ENCODE measurements at places on chromosomes 1 and 21.
A peak's percentile ranks its signal among the peaks of the same experiment; 100 is the strongest.

- DNase-seq: no peak
Observed at GRCh38 chr1:150221552-150221951, 14.4 kb downstream of the ANP32E start.

DNA sequence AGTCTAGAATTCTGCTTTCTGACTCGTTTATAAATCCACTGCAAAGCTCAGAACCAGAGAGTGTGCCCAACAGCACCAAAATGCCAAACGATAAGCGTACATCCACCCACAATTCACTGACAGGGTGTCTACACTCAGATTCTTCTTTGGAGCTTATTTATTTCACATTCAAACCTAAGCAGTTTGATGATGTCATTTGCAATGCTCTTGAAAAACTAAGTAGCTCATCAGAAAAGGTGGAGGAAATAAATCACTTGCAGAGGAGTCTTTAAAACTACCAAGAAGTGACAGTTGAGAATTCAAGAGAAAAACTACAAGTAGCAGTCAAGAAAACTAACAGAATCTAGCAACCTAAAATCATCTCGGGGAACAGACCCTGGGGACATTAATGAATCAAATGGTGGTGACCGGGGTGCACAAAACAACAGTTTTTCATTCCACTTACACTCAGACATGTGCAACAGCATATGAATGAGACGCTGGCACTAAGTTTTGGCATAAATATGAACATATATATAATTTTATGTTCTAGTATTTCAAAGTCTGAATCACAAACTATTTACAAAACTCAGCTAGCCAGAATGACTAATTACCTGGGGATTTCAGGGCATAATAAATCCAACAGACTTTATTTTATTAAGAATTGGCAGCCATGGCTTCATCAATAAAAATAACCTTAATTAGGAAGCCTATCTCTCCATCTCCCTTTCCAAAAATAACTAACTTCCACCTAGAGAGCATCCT lies 119.4 kb downstream of the SIPA1L2 start:
- DNase-seq: no peak

- no peak for DNase-seq
Observed at GRCh38 chr21:25956993-25957714, 213.4 kb downstream of the APP start.

GRCh38 chr1:36654586-36654985 lies 171.9 kb upstream of the CSF3R start:
- peak; percentile 61 for DNase-seq

- no peak for DNase-seq
Observed at GRCh38 chr1:47732489-47732888, 264.7 kb downstream of the TRABD2B start.

DNA sequence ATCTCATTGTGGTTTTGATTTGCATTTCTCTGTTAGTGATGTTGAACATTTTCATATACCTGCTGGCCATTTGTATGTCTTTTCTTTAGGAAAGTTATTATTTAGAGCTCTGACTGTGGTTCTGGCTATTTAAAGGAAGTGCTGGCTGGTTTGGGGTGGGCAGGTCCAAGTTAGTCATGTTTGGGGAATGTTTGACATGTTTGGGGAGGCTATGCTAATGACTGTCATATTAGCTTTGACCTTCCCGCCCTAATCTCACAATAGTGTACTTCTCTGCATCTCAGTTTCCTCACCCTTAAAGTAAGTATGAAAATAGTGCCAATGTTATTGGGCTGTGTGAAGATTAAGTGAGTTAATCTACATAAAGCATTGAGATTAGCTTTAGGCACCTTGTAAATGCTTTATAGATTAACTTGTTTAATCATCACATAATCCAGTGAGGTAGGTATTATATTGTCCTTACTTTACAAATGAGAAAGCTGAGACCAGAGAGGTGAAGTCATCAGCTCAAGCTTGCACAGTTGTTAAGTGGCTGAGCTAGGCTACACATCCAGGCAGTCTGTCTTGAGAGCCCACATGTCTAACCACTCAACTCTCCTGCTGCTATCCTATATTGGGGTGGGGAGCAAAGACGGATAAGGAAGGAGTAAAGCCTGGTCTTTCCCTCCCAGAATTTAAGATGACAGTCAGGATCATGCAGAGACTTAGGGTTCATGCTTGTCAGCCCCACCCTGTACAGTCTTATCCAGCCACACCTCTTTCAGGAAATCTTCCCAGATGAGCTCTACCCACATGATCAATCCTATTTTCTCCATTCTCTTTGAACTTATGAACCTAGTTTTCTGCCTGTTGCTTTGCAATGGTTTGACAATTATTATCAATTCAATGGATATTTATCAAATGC lies 22.8 kb upstream of the CRNN start:
- DNase-seq: no peak

DNA sequence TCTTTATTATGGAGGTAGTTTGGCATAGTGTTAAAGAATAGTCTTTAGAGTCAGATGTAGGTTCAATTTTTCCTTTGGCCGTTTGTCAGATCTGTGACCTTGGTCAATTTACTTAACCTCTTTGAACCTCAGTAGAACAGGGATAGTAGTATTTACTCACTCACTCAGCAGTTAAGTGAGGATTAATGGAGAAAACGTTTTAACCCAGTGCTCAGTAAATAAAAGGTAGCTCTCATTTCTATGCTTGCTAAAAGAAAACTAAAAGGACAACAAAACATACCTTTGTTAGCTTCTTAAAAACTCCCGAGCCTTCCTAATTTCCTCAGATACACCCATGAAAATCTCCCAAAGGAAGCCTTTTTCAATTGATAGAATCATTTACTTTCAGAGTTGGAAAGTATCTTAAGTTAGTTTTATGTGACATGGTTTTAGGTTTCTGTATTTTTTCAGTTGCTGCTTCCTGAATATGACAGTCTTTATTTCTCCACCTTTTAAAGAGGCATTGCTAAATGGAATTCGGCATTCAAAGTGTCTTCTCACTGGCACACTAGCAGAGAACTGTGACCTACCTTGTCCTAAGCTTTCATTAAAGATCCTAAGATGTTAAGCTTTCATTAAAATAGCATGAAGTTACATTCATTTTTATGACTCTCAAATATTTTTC lies 7.8 kb downstream of the ABCD3 start:
- no peak for DNase-seq

GRCh38 chr21:45451771-45452182 lies 46.8 kb downstream of the COL18A1 start:
- DNase-seq: peak; percentile 24

DNA sequence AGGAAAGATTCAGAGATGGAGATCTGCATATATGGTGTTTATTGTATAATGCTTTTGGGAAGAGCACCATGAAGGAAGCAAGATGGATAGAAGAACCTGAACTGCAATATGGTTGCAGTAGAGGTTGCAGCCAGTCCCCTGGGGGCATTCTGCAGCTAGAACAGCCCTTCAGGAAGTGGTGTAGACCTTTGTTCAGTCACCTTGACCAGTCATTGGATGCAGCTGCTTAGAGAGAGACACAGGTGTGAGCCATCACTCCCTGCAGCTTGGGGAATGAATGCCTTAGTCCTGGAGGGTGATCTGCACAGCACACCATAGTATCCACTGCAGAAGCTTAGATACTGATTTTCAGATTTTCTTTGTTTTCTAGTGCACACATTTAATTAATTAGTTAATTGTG lies 42.3 kb downstream of the NEK7 start:
- DNase-seq: no peak

GRCh38 chr1:182391362-182392049 lies at the start of gene GLUL:
GLUL (minus strand) TSS chr1:182391790; CDS start chr1:182388737, 3,053 bp downstream.
- peak; percentile 92 for DNase-seq

DNA sequence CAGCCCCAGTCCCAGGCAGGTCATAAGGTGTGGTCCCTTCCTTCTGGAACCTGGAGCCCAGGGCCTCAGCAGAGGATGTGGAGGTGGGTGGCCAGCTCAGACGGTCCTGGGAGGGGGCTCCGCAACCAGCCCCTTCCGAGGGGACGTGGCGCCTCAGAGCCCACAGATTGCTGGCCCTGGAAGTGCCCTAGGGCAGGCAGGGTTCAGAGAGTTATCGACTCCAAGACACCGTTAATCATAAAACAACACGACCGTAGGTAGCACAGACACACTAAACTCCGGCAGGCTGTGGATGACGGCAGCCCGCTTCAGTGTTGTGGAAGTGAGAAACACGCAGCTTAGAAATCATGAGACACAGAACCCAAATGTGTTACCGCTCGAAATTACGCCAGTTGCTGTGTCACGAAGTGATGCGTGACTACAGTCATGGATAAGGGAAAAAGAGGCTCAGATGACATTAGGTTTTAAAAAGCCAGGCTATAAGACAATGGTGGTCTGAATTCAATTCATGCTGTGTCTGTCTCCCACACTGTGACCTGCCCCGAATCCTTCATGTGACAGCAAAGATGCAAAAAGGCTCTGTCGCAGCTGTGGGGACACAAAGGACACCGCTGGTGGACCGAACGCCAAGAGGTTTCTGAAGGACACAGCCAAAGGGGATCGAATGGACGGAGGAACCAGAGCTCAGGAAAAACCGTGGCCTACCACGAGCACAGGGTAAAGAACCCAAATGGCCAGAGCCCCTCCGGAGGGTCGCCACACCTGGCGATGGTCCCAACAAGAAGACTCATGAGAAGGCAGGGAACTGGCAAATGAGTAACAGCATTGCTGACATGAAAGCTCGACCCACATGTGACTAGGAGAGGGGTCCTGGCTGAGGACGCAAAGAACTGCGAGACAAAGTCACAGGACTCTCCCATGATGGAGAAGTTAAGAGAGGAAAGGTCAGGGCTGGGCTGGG lies 1.7 kb upstream of the SUMO3 start:
- DNase-seq: no peak

DNA sequence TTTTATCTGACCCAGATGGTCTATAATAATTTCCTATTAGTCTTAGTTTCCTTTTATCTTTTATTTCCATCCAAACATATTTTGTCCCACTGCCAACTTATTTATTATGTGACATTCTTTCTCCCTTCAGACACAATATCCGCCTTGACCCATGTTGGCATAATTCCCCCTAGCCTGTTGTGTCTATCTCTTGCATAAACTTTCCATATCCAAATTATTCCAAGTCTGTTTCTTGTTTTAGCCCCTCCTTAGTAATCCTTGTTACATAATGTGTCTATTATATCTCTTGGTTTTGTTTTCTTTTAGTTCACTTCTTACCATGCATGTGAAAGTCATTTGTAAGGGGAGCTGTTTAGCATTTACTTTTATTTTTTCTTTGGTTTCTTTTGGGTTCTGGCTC lies 81.6 kb upstream of the CACHD1 start:
- no peak for DNase-seq

DNA sequence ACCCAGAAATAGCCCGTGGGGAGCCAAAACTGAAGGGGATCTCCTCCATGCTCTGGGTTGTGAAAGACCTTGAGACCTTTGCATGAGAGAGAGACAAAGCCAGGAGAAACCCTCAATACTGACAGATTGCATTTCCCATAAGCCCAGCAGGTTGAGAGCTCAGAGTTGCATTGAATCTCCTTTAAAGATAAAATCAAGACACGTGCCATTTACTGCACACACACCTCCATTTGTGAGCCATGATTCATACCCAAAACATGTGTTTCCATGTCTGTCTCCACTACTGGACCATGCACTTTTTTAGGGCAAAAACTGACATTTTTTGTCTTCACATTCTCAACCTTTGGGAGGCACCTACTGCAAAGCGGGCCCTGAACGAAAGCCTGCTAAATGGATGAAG lies 144.0 kb upstream of the NRIP1 start:
- no peak for DNase-seq

- no peak for DNase-seq
Observed at GRCh38 chr1:202836623-202837403, 26.1 kb downstream of the PCAT6 start.

DNA sequence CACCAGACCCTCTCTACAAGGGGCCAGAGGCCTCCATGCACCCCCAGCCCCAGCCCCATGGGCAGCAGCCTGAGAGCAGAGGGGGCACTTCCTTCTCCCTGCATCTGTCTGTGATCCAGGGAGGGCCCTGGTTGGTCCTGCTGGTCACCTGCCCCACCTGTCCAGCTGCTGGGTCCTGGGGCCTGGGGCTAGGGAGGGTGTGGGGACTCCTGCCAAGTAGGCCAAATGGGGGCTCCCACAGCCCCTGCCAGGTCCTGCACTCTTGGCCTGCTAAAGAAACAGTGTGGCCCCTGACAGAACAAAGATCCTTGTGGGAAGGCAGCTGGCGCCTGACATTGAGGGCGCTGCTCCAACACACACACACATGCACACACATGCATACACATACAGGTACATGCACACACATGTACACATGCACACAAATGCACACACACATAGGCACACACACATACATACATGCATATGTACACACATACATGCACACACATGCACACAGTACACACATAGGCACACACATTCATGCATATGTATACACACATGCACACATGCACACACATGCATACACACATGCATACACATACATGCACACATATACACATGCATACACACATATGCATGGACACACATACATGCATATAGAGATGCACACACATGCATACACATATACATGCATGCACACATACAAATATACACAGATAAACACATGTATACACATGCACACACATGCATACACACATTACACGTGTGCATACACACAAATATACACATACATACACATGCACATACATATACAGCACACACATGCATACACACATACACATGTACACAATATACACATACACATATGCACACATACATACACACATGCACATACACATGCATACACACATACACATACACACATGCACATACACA lies 49.9 kb downstream of the TRPM2 start:
- DNase-seq: no peak

DNA sequence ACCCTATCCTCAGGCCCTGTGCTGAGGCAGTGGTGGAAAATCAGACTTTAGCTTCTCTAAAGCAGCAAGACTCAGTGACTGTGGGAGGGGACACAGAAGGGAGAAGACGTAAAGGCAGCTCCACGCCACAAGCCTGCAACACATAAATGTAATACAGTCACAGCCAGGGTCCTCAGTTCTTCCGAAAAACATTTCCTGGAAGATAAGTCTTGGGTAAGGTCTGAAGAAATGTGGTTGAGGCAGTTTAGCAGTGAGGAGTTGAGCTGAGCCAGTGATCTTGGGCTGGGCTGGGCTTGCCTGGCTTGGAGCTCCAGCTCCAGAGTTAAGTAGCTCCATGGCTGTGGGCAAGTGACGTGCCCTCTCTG lies 127.8 kb upstream of the ADAR start:
- no peak for DNase-seq

- no peak for DNase-seq
Observed at GRCh38 chr1:64969305-64970046, 3.1 kb upstream of the JAK1 start.

DNA sequence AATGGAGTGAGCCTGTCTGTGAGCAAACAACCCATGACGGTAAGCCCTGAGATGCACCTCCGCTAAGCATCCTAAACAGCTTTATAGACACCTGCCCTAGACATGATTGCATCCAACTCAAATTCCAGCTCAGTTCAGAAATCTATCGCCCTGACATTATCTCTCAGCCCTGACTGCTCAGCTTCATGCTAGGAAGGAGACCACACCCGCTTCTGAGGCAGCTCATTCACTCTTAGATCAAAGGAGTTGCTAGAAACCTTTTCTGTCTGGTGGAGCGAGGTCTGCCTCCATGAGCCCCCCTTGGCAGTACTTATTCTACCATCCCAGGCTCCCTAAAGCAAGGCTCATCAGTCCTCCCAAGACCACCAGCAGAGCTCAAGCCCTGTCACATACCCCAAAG lies 17.0 kb downstream of the IL10RB start:
- no peak for DNase-seq

GRCh38 chr21:43806017-43806710 lies 16.8 kb downstream of the RRP1 start:
- DNase-seq: no peak

- peak; percentile 59 for DNase-seq
Observed at GRCh38 chr1:161726473-161727255, 5.3 kb downstream of the FCRLB start.

All from posterior cingulate gyrus (tissue), 11 donors.